ENCODE measurements at places on chromosomes 6 and 20.
A peak's percentile ranks its signal among the peaks of the same experiment; 100 is the strongest.

DNA sequence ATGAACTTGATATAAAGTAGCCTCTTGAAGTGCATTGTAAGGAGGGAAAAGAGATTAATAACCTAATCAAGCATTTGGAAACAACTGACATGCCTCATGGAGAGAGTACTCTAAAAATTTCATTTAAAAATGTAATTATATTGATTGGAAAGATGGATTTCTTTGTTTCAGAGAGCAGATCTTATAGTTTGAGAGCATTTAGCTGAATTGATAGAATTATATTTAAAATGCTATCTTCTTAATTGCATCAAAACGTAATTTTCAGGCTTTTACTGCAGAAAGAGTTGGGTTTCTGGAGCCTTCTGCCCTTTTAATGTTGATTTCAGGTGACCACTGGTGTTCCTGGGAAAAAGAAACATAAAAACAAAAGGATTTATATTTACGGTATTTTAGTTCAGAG is 130.6 kb downstream of the EDN3 start:
- DNase-seq, result no peak

DNA sequence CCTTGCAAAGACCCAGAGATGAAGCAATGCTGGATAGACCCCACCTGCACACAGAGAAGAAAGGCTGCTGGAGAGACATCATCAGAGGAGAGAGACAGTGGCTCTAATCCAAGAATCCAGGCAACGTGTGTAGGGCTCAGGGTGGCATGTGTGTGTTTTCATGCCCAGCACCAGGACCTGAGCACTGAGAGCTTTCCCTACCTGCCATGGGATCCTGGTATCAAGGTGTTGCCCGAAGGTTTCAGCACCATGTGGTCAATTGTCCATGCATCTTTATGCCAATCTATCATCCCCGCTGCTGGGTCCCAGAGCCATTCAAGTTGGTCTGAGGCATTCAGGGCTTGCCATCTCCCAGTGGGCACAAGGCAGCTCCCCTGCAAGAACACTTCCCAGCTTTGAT is 7.5 kb upstream of the CD93 start:
- DNase-seq, result no peak

GRCh38 chr6:138194287-138194686 is 24.0 kb downstream of the PBOV1 start:
- DNase-seq, result no peak

DNA sequence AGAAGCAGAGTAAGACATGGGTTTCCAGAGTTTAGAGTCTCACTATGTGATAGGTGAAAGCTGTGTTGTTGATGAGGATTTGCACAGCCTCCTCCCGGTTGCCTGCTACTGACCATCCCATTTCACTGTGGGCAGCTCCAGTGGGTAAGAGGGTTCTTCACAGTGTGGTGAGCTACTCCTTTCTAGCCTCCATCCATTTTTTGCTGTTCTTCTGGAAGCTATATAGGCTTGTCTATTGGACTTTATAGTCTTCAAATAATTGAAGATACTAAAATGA is 13.4 kb downstream of the UST start:
- no peak for DNase-seq

DNA sequence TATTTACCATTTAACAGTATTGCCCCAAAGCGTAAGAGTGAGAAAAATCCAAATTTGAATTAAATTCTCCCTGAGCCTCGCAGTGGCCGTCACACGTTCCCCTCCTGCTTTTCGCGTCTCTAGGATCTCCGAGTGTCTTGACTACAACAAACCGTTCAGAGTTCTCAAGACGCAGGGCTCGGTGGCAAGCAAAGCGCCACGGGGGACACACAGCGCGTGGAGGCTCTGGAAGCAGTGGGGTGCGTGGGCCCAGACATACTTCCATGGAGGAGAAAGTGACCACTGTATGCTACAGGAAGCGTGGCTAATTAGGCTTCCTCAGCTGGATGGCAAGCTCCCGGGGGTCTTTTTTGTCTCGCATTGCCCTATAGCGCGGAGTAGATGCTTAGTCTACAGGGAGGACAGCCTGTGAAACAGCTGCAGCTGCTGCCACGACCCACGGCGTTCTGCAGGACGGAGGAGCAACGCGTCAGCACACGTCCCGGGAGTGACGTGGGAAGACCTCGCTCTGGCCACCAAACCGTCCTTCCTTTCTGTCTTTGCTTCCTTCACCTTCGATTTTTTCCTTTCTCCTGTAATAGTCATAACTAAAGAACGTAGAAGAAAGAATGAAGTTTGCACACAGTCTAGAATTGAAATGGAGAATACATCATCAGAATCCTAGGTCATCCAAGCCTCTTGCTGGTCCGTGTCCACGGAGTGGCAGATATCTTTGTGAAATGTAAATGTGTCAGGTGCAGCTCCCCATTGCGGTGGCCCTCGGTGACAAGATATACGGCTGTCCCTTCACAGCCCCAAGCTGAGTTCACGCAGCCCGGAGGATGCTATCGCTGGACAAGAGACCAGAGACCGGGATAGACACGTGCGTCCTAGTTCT is 104.2 kb upstream of the QKI start:
- no peak for DNase-seq

- no peak for DNase-seq
These were observed 13.3 kb downstream of the RSPH9 start for GRCh38 chr6:43658161-43658560.

GRCh38 chr20:7411075-7411474 is 529.2 kb downstream of the HAO1 start:
- DNase-seq, result no peak

GRCh38 chr20:47789764-47790579 is 4.7 kb upstream of the SULF2 start:
- DNase-seq, result no peak

- no peak for DNase-seq
These were observed 104.6 kb upstream of the CDYL start for GRCh38 chr6:4671587-4672115.

DNA sequence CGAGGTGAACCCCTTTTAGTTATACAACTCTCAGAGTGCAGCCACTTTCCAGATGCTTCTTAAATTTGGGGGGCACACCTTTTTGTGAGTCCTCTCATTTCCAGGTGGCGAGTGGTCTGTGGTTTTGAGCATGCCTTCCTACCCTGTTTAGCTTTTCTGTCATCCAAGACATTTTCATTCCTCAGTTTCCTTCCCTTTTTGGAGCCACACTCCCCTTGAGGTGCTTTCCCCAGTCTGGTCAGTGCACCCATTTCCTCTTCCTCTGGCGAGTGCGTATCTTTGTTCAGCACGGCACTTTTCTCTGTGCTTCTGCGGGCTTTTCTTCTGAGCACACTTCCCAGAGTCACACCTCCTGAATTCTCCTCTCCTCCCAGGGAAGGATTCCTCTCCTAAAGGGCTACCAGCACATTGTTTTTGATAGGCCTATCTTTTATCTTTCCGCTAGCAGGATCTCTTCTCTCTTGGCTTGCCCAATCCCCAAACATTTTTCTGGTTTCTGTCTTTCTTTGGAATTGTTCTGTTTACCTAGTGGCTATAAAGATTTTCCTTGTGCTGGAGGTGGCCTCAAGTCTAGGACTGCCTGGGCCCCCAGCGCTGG is 1.4 kb downstream of the PHF20 start:
- DNase-seq, result no peak

- DNase-seq, result peak; percentile 37
These were observed 115.2 kb downstream of the CEBPB start for GRCh38 chr20:50305636-50306477.

DNA sequence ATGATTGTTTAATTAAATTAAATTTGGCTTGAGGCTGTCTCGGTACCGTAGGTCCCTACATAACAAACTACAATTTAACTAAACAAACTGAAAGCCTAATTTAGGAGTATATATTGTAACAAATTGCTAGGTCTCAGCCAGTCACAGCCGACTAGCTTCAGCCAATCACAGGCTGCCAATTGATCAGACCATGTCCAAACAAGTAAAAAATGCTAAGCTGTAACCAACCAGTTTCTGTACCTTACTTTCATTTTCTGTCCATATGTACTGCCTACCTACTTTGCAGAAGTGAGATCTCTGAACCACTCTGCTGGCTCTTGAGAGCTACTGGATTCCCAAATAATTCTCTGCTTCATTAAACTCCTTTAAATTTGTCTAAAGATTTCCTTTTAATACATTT is 648.0 kb upstream of the GJE1 start:
- DNase-seq, result no peak

- no peak for DNase-seq
These were observed 53.4 kb downstream of the SLC24A3 start for GRCh38 chr20:19265646-19266374.

DNA sequence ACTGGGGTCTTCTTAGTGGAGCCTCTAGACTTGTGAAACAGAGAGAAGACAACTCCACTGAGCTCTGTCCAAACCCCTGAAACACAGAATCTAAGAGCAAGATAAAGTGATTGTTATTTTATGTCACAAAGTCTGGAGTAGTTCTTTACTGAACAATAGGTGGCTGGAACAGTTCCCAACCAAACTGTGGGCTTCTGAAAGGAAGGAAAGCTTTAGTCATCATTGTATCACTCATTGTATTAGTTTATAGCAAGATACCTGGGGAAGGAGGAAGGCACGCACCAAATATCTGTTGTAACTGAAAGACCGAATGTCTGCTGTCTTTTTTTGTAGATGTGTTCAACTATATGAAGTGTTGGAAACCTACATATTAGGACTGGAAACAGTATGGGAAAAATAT is 284.9 kb upstream of the TBX18 start:
- DNase-seq, result no peak

GRCh38 chr20:53336892-53337291 is 256.7 kb downstream of the ZNF217 start:
- DNase-seq, result no peak

DNA sequence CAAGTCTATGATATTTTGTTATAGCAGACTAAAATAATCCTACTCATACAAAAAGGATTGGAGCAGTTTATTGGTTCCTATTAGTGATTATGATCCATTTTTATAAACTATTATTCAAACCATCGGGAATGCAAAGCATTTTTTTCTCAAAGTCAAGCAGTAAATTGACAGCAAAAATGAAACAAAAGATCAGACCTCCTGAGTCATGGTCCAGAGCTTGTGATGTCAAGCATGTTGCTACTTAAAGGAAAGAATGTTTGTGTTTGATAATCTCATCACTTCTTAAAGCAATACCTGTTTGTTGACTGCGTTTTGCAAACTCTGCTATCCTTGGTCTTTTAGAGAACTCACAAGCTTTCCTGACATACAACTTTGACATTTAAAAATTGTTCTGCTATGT is 204.4 kb downstream of the SAMD5 start:
- no peak for DNase-seq

GRCh38 chr6:56842686-56843475 is 112.0 kb upstream of the BEND6 start:
- peak; percentile 78 for DNase-seq

DNA sequence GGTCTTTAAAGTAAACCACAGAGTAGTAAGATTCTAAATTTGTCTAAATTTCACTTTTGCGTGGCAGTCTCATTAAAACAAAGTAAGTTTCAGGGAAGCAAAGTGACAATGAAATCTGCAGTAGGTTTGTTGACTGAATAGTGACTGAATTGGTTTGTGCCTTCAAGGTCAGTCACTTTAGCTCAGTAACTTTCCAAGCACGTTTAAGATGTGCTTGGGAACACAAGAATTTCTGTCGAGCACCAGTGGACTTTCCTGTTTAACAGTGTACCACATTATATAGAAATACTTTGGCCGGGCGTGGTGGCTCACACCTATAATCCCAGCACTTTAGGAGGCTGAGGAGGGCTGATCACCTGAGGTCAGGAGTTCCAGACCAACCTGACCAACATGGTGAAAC is 1.7 kb upstream of the CD24 start:
- no peak for DNase-seq

DNA sequence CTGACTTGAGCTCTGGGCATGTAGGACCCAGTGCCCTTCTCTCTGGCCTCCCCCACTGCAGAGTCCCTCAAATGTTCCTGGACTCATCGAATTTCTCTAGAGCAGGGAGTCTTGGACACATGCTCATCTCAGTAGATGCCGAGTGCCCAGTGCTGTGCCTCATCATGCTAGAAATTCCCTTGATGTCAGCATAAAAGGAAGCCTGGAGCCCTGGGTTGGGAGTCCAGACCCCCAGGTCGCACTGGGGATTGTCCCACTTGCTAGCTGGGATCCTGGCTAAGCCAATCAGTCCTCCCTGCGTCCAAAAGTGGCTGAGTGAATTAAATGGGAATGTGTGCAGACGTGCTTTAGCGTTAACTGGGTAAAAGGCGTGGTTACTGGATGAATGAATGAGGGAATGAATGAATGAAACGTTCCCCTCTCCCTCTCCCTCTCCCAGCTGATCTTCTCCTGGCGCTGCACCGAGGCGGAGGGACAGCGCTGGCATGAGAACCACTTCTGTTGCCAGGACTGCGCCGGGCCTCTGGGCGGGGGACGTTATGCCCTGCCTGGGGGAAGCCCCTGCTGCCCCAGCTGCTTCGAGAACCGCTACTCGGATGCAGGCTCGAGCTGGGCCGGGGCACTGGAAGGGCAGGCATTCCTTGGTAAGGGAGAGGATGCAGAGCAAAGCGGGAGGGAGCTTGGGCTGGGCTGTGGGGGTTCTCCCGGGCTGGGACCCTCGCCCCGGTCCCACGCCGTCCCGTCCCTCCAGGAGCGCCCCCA is 1.6 kb upstream of the TOMM6 start:
- no peak for DNase-seq

DNA sequence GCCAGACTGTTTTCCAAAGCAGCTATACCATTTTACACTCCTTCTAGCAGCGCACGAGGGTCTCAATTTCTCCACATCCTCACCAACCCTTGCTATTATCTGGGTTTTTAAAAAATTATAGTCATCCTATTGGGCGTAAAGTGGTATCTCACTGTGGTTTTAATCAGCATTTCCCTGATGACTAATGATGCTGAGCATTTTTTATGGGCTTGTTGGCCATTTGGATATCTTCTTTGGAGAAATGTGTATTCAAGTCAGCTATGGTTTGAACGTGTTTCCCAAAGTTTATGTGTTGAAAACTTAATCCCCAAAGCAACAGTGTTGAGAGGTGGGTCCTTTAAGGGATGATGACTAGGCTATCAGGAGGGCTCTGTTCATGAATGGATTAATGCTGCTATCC is 6.7 kb downstream of the MCUR1 start:
- DNase-seq, result no peak

DNA sequence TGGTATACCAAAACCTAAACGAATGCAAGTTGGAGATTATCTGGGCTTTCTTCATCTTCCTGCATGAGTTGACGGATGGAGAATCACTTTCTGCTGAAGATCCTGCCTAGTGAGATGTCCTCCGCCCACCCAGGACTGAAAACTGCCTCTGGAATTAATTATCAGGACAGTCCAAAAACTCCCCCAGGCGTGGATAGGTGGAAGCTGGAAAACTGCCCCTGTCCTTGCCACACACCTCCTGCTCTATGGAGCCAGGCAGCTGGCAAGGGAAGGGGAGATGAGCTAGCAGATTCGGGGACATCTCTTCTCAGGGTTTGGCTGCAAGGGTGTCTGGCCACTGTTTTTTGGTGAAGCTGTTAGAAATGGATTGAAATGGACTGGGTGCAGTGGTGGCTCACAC is 89.3 kb upstream of the ZNFX1 start:
- DNase-seq, result no peak

Measured in right forelimb (tissue), 1 donor.